ENCODE measurements at places on chromosomes 6 and 20.

DNA sequence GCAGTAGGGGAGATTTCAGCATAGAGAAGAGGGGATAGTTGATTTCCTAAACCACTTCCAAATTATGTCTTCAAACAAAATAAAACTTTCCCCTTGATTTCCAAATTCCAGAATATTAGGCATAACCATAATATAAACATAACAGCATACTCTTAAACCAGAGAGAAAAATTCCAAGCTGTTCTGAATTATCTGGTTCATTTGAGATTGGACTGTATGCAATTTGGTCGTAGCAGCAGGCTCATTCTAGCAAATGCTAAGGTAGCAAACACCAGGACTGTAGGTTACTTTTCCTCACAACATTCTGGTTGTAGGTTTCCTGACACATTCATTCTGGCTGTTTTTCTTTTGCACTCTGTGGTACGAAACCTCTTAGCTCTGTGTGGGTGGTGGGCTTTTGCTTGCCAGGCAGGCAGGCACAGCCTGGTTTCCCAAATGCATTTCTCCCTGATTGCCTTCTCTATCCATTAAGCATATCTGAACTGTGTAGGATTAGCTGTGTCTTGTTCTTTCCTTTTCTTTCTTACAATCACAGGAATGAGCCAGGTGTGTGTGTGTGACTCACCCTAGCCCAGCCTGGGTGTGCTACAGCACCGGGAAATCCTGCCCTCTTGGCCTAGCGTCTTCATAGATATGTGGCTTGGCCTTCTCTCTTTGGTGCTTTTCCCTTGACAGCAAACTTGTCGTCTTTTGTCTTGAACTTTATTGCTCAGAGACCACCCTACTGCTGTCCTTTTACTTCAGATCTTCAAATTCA lies 77.1 kb downstream of the JARID2 start:
- DNase-seq = no peak

- DNase-seq = no peak
These were observed 596.1 kb upstream of the NRSN1 start for GRCh38 chr6:23529902-23530301.

GRCh38 chr6:150328744-150329405 lies 39.9 kb upstream of the IYD start:
- DNase-seq = no peak

GRCh38 chr20:57835588-57836455 lies 126.0 kb upstream of the PMEPA1 start:
- no peak for DNase-seq

GRCh38 chr20:45539382-45539781 lies at the start of gene WFDC6:
Gene WFDC6 (minus strand): TSS chr20:45539482. CDS start chr20:45539407, 75 bp downstream.
- no peak for DNase-seq

GRCh38 chr6:111462770-111463391 lies 20.1 kb downstream of the REV3L start:
- DNase-seq = peak; percentile 14

DNA sequence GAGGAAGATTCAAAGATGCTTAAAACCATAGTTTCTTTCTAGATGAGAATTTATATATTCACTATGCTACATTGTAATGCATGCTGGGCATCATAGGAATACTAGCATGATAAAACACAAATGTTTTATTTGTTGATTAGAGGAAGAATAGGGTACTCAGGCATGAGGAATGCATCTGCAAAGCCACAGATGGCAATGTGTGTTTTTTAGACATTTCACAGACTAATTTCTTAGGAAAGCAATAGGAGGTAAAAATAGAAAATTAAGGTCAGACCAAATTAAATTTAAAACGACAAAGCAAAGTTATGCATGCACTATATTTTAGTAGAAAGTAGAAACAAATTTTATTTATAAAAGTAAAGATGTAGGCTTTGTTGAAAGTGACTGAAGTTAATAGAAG lies 2.1 kb downstream of the TTK start:
- no peak for DNase-seq

- DNase-seq = no peak
These were observed 39.8 kb downstream of the ARMC2 start for GRCh38 chr6:108888052-108888451.

DNA sequence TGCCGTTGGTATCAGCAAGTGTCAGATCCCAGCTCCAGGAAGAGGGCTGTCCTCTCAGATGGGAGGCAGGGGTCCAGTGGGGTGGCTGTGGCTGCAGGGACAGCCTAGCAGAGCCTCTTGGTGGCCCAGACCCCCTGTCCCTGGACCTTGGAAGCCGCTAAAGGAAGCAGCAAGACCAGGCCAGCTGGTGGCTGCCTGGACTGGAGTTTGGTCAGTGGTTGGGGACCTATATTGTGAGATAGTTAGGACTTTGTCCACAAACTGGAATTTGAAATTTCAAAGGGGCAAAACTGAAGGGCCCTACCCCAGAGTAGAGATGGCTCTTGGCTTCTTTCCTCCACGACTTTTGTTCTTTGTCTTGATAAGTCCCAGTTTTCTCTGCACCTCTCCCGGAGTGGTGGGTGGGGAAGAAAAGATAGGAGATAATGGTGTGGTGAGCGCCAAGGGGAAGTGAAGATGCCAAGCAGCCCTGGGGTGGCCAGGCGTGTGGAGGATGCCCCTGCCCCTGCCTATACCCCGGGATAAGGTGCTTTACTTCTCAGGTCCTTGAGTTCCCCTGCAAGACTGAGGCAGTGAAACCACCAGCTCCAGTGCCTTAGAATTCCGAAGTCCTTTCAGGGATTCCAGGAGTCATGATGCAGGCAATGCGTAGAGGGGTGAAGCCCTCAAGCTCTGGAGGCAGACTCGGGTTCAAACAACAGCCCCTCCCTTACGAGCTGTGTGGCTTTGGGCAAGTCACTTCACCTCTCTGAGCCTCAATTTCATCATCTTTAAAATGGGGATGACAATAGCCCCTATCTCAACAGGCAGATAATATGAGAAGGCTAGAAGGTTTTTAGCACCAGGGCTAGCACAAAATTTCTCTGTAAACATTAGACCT lies 40.2 kb downstream of the HNF4A start:
- no peak for DNase-seq

DNA sequence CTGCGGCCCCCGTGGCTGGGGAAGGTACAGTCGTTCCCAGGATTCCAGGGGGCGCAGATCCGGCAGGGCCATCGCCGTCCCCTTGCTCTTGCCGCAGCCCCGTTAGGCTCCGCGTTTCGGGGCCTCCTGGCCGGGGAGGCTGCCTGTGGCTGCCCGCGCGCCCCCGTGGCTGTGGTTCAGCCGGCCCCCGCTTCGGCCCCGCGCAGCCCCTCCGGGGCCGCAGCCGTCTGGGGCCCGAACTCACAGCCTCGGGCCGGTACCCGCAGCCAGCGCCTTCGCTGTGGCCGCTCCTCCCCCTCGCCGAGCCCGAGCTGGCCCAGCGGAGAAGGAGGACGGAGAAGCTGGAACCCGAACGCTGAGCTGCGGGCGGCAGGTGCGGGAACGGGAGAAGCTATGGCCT lies 1826.9 kb upstream of the DEFB115 start:
- no peak for DNase-seq

GRCh38 chr6:26086211-26086610 lies 1.0 kb upstream of the HFE start:
- no peak for DNase-seq

- no peak for DNase-seq
These were observed 327.3 kb upstream of the RNF24 start for GRCh38 chr20:4342609-4343008.

GRCh38 chr6:40947876-40948526 lies 91.0 kb downstream of the UNC5CL start:
- no peak for DNase-seq

GRCh38 chr6:11050731-11051130 lies 6.6 kb upstream of the ELOVL2 start:
- DNase-seq = peak; percentile 48

DNA sequence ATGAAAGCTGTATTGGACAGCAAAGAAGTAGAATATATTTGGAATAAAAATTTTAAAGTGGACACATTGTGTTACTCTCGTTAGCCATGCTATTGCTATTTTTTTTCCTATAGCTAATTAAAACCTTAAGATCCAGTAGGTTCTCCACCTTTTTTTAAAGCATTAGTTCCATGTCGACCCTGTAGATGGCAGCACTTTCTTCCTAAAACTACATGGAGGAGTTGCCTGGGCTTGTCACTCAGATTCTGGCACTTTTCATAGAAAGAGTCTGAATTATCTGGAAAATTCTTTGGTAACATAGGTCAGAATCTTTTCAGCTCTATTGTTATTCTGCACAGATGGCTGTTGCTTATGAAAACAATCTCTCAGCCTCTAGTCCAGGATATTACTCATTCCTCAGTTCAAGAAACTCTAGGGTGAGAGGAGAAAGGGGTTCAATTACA lies 42.0 kb upstream of the ESR1 start:
- peak; percentile 62 for DNase-seq

- DNase-seq = no peak
These were observed 135.2 kb upstream of the PRL start for GRCh38 chr6:22432060-22432459.

- peak; percentile 87 for DNase-seq
These were observed 774 bp upstream of the SFT2D1 start for GRCh38 chr6:166343150-166343487.

DNA sequence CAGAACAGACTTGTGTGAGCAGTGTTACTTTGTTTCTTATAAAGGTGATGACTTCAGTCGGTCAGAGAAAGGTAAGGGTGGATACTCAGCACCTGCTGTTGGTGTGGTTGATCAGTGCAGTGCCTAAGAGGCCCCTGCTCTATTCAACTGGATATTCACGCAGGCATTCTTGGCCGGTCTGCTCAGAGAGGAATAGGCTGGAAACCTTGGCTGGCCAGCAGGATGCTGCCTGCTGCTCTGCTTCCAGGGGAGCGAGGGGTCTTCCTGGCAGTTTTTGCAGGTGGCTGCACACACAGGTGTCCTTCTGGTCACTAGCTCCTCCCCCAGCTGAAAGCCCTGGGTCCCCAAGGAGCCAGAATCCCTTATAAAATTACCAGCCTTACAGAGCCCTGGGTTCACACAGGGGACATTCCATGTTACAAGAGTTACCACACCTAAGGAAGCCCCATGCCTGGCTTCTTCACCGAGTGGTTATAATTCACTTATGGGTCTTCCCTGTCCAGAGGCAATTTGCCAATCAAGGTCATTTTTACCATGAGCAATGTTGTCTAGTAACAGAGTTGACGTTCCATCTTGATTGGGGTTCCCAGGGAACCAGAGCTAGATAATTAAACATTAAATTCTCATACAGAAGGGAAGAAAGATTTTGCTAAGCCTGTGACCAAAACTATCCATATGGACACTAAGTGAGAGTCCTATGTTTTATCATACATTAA lies 16.4 kb downstream of the SYNJ2 start:
- no peak for DNase-seq

GRCh38 chr20:49620364-49621240 lies 52.7 kb upstream of the PTGIS start:
- peak; percentile 54 for DNase-seq

DNA sequence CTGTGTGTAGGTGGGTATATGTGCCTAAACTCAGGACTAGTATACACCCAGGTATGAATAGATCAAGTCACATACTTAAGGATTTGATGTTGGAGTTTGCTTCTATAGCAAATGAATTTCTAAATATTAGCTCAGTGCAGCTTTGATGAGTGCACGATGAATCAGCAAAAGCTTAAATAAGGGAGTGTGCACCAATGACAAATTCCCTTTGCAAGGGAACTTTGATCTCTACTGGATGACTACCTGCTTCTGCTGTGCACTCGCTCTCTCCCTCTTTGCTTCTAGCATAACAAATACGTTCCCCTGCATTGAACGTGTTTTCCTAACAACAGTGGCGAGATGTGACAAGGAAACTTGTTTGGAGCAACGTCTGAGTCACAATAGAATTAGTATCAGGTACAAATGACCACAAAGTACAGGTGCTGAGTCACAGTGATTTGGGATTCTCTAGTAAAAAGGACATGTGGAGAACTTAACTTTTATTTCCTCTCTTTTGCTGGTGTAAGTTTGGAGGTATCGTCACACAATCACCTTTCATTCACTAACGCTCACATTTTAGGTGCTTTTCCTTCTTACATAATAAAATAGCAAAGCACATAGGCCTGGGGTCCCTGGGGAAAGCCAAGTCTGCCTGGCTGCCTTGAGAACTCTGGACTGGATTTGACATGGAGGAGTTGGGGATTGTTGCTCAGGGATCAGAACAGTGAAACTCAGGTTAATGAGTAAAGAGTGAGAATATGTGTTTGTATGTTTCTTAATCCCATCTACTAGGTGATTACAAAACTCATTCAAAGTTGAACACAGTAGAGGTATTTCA lies 49.7 kb downstream of the KLHL31 start:
- no peak for DNase-seq
